ENCODE measurements at places on chromosomes 4 and X.
A peak's percentile ranks its signal among the peaks of the same experiment; 100 is the strongest.

DNA sequence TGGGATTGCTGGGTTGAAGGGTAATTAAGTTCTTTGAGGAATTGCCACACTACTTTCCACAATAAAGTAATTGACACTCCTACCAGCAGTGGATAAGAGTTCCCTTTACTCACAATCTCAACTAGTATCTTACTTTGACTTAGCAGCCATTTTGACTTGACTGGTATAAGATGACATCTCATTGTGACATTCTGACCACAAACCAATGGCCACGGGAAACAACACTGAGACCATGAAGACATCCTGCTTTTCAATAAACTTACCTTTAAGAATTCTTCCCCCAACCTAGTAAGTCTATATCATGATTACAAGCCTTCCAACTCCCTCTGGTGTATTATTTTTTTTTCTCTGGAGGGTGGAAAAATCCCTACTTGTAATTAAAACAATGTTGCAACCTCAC lies 66.9 kb upstream of the WDR1 start:
- DNase-seq = no peak

- DNase-seq = no peak
Measured at GRCh38 chr4:77669946-77670590, 64.4 kb downstream of the CXCL13 start.

DNA sequence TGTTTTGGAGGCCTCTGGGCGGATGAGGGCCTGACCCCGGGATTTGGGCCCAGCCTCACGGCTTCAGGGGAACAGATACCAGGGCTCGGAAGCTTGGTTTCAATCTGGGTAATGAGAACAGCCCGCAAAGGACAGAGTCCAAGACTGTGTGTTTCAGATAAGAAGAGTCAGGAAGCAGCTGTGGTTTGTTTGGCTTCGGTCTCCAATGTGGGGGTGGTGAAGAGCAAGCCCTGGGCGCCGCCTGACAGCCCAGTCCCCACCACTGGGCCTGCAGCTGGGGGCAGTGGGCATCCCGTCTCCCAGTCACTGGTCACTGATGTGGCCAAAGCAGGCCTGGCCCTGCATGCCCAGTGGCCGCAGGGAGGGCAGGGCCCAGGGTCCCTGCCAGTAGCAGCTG lies 9.1 kb downstream of the WFS1 start:
- DNase-seq = no peak

DNA sequence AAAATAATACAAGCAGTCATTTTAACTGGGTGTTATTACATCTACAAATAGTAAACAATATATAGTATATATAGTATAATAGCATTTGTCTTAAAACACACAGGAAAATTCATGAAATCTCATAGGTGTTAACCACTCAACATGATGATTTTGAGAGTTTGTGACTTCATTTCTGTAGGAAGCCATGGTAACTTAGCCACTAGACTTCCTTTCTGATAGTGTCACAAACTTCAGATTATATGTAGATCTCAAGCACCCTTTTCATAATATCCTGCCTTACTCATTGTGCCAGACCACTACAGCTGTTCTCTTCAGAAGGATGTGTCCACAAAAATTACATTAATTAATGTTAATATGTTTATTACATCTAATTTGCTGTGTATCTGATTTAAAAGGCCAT lies 1250.6 kb downstream of the ADGRL3 start:
- no peak for DNase-seq

DNA sequence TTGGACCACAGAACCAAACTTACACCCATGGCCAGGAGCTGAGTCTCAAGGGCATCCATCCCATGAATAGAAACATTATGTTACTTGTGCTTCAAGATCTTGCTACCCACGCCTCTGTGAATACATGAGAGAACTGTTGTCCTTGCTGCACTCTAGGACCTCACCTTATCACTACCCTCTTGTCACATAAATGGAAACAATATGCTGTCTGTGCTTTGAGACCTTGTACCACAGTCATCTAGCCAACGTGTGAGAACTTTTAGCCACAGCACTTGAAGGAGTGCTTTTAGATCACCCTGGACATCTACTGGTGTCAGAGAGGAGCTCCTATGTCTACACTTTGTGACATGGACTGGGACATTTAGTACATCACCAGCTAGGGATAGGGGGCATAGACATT lies 30.7 kb upstream of the HUWE1 start:
- DNase-seq = no peak

- DNase-seq = no peak
Measured at GRCh38 chr4:185399466-185399865, 2.8 kb downstream of the ANKRD37 start.

DNA sequence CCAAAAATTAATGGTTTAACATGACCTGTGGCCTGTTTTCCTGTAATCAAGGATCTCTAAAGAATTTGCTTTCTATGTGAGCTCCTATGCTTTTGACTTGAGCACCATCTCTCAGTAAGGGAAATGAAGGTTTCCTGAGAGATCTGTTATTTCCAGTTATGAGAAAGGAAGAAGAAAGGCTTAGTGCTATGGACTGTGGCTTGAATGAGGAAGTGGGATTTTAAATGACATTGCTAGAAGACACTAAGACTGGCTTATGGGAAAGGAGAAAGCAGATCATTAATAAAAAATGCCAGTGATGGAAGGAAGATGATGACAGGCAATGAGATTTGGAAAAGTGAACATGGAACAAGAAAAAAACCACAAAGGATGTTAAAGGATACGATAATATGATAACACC lies 285.4 kb downstream of the OPHN1 start:
- no peak for DNase-seq

DNA sequence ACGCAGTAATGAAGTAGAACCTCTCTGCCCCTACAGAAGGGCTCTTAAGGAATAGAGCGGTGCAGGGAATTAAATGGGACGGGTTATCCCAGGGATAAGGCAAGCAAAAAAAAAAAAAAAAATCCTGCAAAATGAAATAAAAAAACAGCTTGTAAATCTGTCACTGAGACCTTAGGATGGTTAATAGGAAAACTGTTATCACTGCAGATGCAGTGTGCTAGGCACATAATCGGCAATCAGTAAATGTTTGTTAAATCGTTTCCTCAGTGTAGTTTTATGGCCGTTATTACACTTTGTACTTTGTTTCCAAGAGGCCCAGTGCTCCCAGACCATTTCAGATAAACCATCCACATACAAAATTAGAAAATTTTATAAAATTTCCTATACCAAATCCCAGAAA lies 1.0 kb downstream of the HNRNPH2 start:
- DNase-seq = no peak

DNA sequence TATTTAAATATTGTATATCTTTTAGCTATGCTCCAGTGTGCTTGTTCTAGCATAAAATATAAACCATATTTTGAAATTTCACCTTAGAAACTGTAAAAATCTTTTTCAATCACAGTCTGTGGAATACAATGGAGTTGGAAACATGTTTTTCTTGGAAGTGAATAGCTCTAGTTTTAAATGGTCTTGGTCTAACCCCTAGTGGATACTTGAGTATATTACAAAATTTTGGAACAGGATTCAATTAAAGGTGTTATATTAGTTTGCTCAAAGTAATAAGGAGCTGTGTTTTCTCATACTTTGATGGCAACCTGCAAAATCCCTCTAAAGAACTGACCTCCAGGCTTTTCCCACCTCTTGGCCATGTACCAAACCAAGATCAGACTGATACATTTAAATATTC lies 48.2 kb downstream of the STK26 start:
- no peak for DNase-seq

GRCh38 chrX:10103023-10103422 lies 53.8 kb upstream of the CLCN4 start:
- DNase-seq = no peak

GRCh38 chrX:28613558-28613957 lies 26.3 kb downstream of the IL1RAPL1 start:
- DNase-seq = no peak

DNA sequence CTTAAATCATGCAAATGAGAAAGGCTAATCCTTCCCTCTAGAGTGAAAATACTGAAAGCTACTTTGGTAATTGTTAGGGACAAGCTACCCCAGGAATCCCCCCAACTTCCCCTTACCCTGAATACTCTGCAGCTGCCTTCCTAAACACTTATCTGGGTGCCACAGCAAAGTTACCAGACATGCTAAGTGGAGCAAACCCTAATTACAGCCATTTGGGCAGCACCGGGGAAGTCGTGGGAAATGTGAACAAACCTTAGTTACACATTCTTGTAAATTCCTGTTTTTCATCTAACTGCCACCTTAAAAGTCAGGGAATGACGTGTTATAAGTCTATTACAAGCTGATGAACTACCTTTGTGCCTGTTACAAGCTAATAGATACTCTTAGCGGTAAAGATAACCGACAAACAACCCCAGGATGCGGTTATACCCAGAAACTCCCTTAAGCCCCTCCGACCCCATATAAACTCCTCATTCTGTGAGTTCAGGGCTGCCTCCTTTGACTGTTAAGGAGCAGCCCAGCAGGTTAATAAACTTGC lies 66.0 kb upstream of the PLAC8 start:
- DNase-seq = no peak

- no peak for DNase-seq
Measured at GRCh38 chr4:106256190-106256589, 59.8 kb downstream of the TBCK start.

- DNase-seq = no peak
Measured at GRCh38 chrX:7242613-7243012, 94.7 kb upstream of the PUDP start.

GRCh38 chrX:151714362-151714761 lies 1.5 kb upstream of the FATE1 start:
- DNase-seq = no peak

GRCh38 chrX:22135994-22136684 lies 104.0 kb downstream of the PHEX start:
- DNase-seq = no peak

DNA sequence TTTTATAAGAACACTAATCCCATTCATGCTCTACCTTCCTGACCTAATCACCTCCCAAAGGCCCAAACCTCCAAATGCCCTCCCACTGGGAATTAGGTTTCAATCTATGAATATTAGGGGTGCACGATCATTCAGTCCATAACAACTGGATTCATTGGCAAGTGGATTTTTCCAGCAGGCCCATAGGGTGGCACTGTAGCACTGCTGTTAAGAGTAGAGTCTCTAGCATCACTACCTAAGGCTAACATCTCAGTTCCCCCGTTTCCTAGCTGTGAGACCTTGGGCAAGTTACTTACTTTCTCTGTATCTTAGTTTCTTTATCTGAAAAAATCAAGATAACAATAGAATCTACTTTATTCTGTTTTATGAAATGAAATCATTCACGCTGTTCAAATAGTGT lies 315.8 kb downstream of the STIM2 start:
- peak; percentile 3 for DNase-seq

GRCh38 chr4:189823591-189823990 lies 117.1 kb upstream of the FRG1 start:
- DNase-seq = no peak

DNA sequence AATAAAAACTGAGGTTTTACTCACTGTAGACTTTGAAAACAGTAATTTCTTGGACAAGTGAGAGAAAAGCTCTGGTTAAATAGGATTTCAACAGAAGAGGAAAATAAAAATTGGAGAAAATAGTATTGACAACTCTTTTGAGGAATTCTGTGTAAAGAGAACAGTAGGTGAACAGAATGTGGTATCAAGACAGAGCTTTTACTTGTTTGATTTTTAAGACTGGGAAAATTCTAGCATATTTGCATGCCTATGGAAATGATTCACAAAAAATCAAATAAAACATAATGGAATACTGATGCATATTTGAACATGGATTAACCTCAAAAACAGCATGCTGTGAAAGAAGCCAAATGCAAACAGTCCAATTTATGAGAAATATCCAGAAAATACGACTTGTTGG lies 504.6 kb downstream of the KCTD8 start:
- no peak for DNase-seq

- no peak for DNase-seq
Measured at GRCh38 chrX:46636223-46636622, 62.7 kb downstream of the CHST7 start.

DNA sequence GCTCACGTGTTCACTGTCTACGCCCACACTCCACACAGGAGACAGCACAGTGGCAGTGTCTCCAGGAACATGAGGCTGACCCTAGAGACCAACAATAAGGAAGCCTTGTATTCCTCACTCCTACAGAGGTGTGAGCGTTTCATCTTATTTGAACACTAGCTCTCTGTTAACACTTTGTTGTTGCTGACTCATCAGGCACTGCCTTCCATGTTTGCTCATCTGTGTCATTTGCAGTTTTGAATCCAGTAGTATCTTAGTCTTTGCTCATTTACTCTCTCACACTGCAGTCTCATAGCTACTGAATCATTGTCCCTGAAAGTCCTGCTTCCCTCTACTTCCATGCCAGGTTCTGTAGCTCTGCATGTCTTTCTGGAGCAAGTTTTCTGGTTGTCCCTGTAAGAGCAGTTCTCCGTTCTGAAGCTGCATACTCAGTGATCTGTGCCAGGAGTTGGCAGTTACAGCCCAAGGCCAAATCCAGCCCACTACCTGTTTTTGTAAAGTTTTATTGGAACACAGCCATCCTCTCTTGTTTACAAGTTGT lies 80.3 kb upstream of the DCLK2 start:
- DNase-seq = no peak

GRCh38 chrX:51862920-51863319 lies 30.5 kb upstream of the MAGED1 start:
- DNase-seq = no peak

DNA sequence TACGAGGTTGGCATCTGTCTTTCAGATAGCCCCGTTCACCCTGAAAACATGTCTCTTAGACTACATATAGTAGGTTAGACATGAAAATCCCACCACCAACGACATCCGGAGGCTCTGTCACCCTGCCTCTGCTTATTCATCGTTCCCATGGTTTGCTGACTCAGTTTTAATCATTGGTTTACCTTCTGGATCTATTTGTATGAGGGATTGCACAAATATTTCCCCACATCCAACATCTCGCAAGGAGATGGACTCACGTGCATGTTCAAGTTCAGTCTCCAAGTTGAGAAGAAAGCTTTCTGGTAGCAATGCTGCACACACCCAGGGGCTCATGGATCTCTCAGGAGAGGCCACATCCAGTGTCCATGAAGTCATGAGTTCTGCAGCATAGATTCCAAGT lies 10.8 kb downstream of the CETN2 start:
- DNase-seq = no peak

DNA sequence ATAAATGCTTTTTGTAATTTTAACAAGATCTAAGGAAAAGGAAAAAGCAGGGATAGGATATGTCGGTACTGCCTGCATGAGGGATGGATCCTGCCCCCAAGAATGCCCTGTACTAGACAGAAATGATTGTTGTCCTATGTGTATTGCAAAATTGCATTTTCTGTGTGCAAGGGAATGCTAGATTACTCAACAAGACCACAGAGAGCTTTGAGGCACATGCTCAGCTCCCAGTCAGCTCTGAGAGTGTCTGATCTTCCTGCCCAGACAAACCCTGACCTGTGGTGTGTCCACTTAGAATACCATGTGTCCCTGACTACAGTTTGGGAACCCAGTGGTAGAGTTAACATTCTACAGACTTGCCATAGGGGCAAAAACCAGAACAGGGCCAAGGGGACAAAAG lies 129.2 kb upstream of the PAK3 start:
- DNase-seq = no peak

All from C1 segment of cervical spinal cord (tissue), 14 donors.